Upper lobe of right lung (tissue), 1 donor: ENCODE measurements at places on chromosomes 12 and 14. TPM values are rescaled to one million over a fixed set of nuclear protein-coding genes. Genes with fewer than 3 reads are reported as not detected.

Gene NUBPL
- 12.1 TPM for total RNA-seq

Gene PSMD9
- total RNA-seq: 43.4 TPM

Gene AQP5
- total RNA-seq: 14.3 TPM

Gene SOCS2
- 23.8 TPM for total RNA-seq

Gene CBLN3
- total RNA-seq: 2.9 TPM

Gene CCDC77
- total RNA-seq: 5.7 TPM

Gene PTCSC3
- 2.8 TPM for total RNA-seq

Gene FAM181A
- total RNA-seq: 3.5 TPM

GRCh38 chr12:22234561-22234960 is 99.9 kb downstream of the ST8SIA1 start:
- H3K4me3 ChIP-seq: no peak overlapping the region
- H3K4me1 ChIP-seq: no peaks in the 10 kb centered on the region
- H3K27me3 ChIP-seq: no peaks in the 10 kb centered on the region
- no peak overlapping the region for H3K27ac ChIP-seq
- DNase-seq: no peak

DNA sequence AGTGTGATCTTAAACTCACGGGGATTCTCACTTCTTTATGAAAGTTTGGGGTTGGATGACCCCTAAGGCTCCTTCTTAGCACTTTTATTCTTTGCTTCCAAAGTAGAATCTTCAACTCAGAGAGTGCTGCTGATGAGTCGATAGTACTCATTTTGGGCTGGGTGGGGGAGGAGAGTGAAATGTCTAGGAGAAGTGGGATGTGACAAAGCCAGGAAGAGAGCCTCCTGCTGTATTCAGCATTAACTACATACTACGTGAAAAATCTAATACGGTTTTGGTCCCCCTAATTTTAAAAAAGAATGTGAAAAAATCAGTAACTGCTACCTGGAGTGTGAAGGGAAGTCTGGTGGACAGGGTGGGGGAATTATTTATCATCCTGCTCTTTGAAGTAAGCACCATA is 148.3 kb downstream of the SAMD4A start:
- H3K4me1 ChIP-seq: peaks cover 22% of the 10 kb centered on the region
- H3K27ac ChIP-seq: no peak overlapping the region
- H3K4me3 ChIP-seq: no peak overlapping the region
- H3K27me3 ChIP-seq: no peaks in the 10 kb centered on the region

DNA sequence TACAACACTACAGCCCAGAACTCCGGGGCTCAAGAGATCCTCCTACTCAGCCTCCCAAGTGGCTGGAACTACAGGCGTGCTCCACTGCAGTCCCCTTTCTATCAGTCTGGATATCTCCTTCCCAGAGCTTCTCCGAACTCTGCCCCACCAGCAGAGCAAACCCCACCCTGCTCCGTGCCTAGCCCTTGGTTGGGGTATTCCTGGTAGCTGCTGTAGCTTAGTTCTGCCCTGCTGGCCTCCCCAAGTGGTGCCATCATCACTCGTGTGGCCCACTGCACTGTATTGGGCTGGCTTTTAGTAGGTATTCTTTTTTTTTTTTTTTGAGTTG is 9.5 kb downstream of the HSP90AA1 start:
- peaks cover 42% of the 10 kb centered on the region for H3K36me3 ChIP-seq
- H3K27me3 ChIP-seq: no peaks in the 10 kb centered on the region
- H3K27ac ChIP-seq: no peak overlapping the region
- H3K4me3 ChIP-seq: no peak overlapping the region
- H3K4me1 ChIP-seq: peaks cover 3% of the 10 kb centered on the region
- DNase-seq: no peak

DNA sequence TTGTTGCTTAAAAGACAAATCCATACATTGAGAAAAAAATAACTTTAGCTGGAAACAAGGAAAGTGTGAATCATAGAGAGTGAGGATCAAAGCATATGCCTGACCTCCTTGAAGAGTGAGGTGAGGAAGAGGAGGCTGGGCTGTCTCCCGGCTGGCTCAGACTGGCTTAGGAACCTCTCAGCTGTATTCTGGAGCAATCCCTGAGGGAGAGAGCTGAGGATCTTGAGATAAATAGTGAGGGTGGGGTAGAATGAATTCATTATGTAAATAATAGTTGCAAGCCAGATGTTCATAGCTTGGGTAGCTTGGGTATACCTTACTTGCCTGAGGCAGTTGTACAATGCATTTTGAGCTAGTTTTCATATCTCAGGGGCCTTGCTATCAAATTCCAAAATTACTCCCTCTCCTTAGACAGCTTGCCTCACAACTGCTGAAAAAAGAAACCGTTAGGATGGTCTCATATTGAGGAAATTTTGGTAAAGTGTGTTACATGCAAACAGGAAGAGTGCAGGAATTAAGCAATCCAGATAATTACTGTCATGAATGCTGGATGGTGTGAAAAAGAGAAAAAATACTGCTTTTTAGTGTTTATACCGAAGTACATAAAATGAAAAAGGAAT is 30.5 kb upstream of the SLC15A5 start:
- no peaks in the 10 kb centered on the region for H3K27me3 ChIP-seq
- DNase-seq: no peak
- H3K36me3 ChIP-seq: no peaks in the 10 kb centered on the region
- H3K27ac ChIP-seq: no peak overlapping the region
- H3K4me3 ChIP-seq: no peak overlapping the region

- no peak overlapping the region for H3K4me3 ChIP-seq
- no peak for DNase-seq
- H3K27me3 ChIP-seq: no peaks in the 10 kb centered on the region
- no peak overlapping the region for H3K27ac ChIP-seq
Measured at GRCh38 chr14:75824318-75824717, 157.5 kb downstream of the TGFB3 start.

GRCh38 chr12:69161829-69162228 is 77.5 kb upstream of the CPSF6 start:
- H3K4me1 ChIP-seq: peaks cover 4% of the 10 kb centered on the region
- H3K27me3 ChIP-seq: no peaks in the 10 kb centered on the region
- no peak overlapping the region for H3K4me3 ChIP-seq
- no peak overlapping the region for H3K27ac ChIP-seq
- no peak for DNase-seq
- H3K36me3 ChIP-seq: no peaks in the 10 kb centered on the region

- no peak overlapping the region for H3K4me3 ChIP-seq
- peaks cover 21% of the 10 kb centered on the region for H3K4me1 ChIP-seq
- H3K27ac ChIP-seq: no peak overlapping the region
- DNase-seq: no peak
Measured at GRCh38 chr12:68815928-68816800, 8.2 kb downstream of the MDM2 start.

- no peak overlapping the region for H3K4me3 ChIP-seq
- DNase-seq: no peak
- H3K4me1 ChIP-seq: no peaks in the 10 kb centered on the region
- no peaks in the 10 kb centered on the region for H3K36me3 ChIP-seq
- no peaks in the 10 kb centered on the region for H3K27me3 ChIP-seq
Measured at GRCh38 chr12:75900781-75901254, 130.8 kb downstream of the PHLDA1 start.

DNA sequence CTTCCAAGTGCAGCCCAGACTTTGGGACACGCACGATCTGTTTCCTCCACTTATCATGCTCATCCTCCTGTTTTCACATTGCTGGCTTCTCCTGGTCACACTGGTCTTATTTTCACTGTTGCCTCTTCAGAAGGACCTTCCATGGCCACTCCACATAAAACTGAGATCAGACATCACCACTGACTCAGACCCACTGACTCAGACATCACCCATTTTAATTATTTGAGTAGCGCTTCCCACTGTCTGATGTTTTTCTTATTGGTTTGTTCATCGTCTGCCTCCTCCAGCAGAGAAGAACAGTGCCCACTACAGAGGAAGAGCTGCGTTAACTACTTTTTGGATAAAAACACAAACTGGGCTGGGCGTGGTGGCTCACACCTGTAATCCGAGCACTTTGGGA is 270.5 kb upstream of the PWP1 start:
- no peak overlapping the region for H3K27ac ChIP-seq
- no peak for DNase-seq
- no peaks in the 10 kb centered on the region for H3K36me3 ChIP-seq
